ENCODE measurements at places on chromosomes 2 and 18.

GRCh38 chr2:165902934-165903333 is 50.6 kb downstream of the TTC21B start:
- no peak for DNase-seq

GRCh38 chr18:27583466-27583865 is 398.4 kb upstream of the CHST9 start:
- DNase-seq: no peak

- no peak for DNase-seq
Observed at GRCh38 chr18:22521026-22521707, 103.5 kb upstream of the CTAGE1 start.

DNA sequence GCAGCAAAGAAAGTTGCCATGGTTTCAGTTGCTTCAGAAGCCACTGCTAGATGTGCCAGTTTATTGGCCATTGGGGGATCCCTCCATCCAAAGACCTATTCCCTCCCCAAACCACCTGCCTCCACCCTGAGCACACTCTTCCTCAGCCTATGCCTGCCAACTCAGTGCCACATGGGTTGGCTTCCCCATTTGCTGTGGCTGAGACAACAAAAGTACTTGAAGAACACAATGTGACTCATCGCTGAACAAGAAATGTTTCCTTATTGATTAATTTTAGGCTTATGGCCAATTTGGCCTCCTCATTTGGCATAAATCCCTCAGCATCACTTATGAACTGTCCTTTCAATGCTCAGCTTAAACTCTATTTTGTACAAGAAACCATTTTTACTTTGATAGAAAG is 215.9 kb downstream of the TMEM247 start:
- DNase-seq: no peak

DNA sequence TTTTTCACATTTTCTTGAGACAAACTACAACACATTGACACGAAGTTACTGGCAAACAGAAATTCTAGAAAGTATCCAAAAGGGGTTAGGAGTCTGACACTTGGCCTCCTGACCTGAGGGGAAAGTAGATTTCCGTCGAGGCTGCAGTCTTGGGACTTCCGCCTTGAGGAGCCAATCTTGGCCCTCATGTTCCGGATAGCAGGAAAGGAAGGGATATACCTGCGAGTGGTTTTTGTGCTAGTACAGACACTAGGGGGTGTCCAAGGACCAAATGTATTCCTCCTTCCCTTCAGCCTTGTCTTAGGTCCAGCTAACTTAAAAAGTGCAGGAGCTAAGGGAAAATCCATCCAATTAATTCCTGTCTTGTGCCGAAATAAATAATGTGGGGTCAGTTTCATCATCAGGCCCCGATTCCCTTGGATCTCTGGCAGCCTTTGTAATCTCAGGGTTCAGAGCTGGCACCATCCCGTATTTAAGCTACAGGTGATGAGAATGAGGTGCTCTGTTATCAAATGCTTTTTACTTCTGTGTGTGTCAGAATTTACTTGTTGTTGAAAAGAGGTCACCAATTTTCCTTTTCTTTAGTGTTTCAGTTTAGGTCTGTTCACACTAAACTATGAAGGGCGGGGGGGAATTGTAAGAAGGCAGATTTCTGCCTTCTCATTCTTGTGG is 330.2 kb upstream of the FANCL start:
- peak; percentile 48 for DNase-seq

- DNase-seq: no peak
Observed at GRCh38 chr2:195049372-195050031, 607.5 kb upstream of the SLC39A10 start.

DNA sequence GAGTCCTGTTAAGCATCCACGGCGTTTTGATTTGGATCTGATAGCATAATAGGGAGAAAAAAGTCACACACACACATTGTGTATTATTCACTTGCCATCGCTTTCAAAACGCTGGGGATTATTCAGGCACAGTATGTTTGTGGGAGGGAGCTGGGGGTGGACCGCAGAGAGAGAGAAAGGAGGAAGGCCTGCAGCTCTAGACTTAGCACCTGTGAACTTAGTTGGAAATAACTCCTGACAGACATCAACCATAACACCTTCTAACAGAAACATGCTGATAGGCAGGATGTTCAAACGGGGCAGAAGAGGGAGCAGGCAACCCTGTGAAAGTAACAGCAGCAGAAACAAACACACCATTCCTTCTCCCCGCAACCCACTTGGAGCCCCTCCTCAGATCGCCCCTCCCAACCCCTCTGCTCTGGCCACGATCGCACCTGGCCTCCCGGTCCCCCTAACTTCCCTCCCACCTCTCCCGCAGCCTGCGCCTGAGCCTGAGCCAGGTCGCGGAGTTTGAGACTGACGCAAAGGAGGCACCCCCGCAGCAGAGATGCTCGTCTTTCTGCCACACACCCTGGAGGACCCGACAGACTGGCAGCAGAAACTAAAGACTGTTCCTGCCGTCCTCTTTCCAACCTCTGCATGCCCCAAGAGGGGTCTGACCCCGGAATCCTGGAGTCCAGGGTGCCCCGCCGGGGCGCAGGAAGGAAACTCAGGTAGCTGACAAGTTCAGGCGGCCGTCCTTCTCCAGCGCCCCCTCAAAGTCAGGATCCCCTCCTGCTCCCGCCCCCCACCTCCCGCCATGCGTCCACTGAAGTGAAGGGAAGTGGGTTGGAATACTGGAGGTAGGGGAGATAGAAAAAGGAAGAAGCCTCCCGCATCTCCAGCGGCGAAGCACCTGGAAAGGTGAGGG is 738 bp downstream of the CHST9 start:
- DNase-seq: no peak

- DNase-seq: no peak
Observed at GRCh38 chr2:208618220-208618619, 211.6 kb downstream of the PTH2R start.

DNA sequence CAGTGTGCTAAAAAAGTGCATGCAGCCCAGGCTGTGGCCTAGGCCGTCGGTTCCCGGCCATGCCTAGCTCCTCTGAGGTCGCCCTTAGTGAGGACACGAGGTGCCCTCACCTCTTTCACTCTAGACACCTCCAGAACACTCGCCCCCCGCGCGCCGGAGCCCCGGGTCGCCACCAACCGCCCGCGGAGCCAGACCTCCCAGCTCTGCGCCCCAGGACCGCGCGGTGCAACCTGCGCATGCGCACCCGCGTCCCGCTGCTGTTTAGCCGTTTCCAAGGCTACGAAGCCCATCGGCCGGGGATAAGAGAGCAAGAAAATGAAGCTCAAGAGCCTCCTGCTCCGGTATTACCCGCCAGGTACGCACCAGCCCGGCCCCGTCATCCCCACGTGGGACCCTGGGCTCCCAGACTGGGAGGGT is at the start of gene DAW1:
Gene DAW1 (plus strand): TSS at position 257 of the 417 bp plus-strand sequence. CDS start 59 bp downstream, at position 316.
- DNase-seq: peak; percentile 49

- DNase-seq: no peak
Observed at GRCh38 chr2:49123600-49123999, 30.7 kb downstream of the FSHR start.

- no peak for DNase-seq
Observed at GRCh38 chr2:136901732-136902131, 136.4 kb downstream of the THSD7B start.

GRCh38 chr2:144583741-144584453 is 64.0 kb upstream of the ZEB2 start:
- DNase-seq: no peak

GRCh38 chr2:186588940-186589611 is 780 bp upstream of the ITGAV start:
- DNase-seq: no peak

DNA sequence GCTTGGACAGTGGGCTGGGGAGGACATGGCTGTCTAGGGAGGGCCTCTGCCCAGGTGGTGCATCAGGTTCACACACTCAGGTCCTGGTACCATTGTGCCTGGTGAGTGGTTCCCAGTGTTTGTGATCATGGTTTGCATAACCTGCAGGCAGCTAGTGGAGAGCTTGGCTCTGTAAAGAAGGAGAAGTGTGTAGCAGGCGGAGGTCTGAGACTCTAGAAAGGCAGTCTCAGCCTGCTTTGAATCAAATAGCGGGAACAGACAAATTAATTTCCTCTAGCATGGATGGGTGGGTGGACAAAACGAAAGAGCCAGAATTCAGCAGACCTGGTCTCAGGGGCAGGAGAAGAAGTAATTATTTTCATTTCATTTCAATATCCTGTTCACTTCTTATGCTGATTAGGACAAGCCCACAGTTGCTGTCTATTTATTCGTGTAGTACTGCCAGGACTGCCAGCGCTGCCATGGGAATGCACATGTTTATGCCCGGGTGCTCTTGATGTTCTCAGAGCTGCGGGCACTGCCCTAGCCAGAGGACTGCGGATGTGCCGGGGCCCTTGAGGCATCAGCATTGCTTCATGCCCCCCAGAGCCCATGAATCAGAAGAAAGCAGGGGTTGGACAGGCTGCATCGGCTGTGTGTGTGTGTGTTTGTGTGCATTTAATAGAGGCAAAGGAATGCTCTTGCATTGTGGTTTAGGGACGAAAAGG is 45.4 kb upstream of the DLX2 start:
- DNase-seq: no peak

DNA sequence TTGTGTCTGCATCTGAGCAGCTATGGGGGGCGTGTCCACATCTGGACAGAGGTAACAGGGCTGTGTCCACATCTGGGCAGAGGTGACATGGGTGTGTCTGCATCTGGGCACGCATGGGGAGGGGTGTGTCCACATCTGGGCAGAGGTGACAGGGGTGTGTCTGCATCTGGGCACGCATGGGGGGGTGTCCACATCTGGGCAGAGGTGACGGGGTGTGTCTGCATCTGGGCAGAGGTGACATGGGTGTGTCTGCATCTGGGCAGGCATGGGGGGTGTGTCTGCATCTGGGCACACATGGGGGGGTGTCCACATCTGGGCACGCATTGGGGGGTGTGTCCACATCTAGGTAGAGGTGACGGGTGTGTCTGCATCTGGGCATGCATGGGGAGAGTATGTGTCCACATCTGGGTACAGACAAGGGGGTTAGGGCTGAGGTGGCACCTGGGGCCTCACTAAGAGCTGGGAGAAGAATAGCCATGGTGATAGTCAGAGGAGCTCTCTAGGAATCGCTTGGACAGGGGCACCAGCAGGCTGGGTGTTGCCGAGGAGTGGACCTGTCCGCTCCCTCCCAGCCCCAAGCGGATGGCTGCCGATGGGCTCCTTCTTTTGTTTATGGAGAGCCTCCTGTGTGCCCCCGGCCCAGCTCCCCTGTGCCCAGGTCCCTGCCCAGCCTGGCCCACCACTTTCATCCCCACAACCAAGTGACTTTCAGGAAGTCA is 177.8 kb downstream of the EIPR1 start:
- DNase-seq: no peak

GRCh38 chr2:5691985-5692529 is at the start of gene SOX11:
SOX11 (plus strand) TSS chr2:5692384; CDS start chr2:5692722, 338 bp downstream.
- no peak for DNase-seq

- DNase-seq: no peak
Observed at GRCh38 chr18:10398571-10398970, 55.9 kb upstream of the APCDD1 start.

GRCh38 chr2:24613154-24613814 is 122.2 kb downstream of the NCOA1 start:
- DNase-seq: peak; percentile 56

GRCh38 chr2:125822746-125823145 is 833.2 kb upstream of the GYPC start:
- DNase-seq: no peak

- DNase-seq: no peak
Observed at GRCh38 chr2:21740484-21740883, 616.7 kb downstream of the TDRD15 start.

DNA sequence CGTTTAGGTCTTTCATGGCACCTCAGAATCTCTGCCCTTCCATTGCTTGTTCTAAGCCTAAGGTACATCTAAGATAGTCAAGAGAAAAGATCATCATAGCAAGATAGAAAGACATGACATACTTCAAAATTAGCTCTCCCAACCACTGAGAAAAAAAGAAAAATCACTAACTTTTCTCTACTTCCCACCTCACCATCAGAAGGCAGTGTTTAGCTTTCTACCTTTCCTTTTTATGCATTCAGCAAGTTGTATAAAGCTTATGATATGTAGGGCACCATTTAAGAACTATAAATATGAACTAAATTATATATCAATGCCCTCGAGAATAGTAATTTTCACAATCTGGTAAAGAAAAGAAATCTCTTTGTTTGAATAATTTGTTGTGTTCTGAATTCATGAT is 331.8 kb upstream of the VWC2L start:
- no peak for DNase-seq

GRCh38 chr2:152400607-152401214 is 65.7 kb downstream of the FMNL2 start:
- no peak for DNase-seq

DNA sequence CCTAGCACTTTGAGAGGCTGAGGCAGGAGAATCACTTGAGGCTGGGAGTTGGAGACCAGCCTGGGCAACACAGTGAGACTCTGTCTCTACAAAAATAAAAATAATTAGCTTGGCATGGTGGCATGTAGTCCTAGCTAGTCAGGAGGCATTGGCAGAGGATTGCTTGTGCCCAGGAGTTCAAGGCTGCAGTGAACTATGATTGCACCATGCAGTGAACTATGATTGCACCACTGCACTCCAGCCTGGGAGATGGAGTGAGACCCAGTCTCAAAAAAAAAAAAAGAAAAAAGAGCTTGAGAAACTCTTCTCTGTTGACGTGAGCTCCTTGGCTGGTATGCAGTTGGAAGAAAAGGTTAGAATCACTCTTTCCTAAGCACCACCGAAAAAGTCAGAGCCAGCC is 125.1 kb upstream of the TNP1 start:
- no peak for DNase-seq

- DNase-seq: peak; percentile 34
Observed at GRCh38 chr18:56652802-56653201, 1.6 kb downstream of the WDR7 start.

DNA sequence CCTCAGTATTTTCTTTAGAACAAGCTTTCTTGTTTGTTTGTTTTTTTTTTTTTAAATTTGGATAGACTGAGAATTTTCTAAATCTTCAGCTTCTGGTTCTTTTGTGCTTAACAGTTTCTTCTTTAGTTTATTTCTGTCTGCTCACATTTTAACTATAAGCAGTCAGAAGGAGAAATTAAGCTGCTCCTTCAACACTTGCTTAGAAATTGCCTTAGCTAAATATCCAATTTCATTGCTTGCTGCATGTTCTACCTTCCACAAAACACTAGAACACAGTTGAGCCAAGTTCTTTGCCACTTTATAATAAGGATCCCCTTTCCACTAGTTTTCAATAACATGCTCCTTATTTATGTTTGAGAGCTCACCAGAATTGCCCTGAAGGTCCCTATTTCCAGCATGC is 57.7 kb downstream of the NBEAL1 start:
- no peak for DNase-seq

DNA sequence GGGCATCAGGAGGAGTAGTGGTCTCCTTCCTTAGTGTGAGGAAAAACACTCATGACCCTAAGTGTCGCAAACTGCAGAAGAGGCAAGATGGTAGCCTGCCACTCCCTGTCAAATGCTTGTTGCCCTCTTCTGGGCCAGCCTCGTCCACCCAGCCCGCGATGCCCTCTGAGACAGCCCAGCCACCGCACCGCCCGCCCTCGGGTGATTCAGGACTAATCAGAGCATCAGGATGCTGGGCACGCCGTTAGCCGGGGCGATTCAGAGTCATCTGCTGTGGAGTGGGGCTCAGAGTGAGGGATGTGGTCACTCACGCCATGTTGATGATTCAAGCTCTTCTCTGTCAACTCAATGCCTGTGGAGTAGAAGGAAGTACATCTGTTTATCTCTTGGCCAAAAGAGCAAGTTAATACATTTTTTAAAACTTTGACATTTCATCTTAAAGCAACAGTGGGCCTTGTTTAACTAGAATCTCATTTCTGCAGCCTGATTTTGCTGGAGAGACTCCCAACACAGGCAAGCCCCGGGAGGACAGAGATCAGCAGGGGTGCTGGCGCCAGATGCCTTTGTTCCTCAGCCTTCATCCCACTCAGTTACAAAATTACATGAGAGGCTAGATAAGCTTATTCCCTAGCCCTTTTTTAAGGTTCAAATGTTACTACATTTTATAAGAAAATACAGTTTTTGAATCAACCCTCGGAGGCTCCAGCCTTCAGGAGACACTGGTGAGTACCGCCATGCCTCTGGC is 79.0 kb downstream of the TMEM18 start:
- no peak for DNase-seq
